ENCODE measurements at places on chromosomes 3 and 15.
A peak's percentile ranks its signal among the peaks of the same experiment; 100 is the strongest.

GRCh38 chr3:113285226-113285625 is 73.9 kb downstream of the BOC start:
- no peak for DNase-seq

- no peak for DNase-seq
These were observed 463.2 kb downstream of the OCA2 start for GRCh38 chr15:27635916-27636315.

DNA sequence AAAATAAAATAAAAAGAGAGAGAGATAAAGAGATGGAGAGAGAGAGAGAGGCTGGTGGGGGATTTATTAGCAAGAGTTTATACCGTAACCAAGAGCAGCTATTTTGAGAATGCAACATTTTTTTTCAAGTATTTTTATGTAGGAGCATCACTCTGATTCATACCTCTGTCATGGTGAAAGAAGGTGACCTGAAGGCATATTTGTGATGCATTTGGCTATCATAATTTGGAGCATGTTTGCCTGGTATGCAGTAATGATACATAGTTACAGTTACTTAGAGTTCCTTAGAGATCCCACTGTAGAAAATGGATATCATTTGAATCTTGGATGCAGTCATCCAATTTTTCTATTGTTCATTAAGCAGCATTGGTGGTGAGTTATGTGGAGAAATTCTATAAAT is 1472.4 kb downstream of the SI start:
- no peak for DNase-seq

DNA sequence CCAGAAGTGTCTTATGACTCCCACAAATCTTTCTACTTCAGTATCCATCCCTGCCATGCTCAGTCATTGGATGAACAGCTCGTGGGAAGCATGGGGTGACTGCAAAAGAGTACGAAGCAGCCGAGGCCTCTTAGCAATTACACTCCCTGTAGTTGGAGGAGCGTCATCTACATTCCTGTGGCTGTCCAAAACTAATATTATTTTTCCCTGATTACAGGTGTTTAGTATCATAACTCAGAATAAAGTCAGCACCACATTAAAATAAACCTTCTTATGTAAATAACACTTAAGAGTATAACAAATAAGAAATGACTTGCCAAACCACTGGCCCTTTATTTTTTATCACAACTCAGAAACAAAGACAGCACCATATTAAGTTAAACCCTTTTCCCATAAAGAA is 141.5 kb downstream of the PLOD2 start:
- no peak for DNase-seq

- no peak for DNase-seq
These were observed 7.0 kb downstream of the BHLHE40 start for GRCh38 chr3:4986175-4986781.

- DNase-seq, result no peak
These were observed 7.9 kb downstream of the RPL32 start for GRCh38 chr3:12833222-12834161.

GRCh38 chr15:98292442-98293240 is 332.1 kb downstream of the ARRDC4 start:
- peak; percentile 12 for DNase-seq

DNA sequence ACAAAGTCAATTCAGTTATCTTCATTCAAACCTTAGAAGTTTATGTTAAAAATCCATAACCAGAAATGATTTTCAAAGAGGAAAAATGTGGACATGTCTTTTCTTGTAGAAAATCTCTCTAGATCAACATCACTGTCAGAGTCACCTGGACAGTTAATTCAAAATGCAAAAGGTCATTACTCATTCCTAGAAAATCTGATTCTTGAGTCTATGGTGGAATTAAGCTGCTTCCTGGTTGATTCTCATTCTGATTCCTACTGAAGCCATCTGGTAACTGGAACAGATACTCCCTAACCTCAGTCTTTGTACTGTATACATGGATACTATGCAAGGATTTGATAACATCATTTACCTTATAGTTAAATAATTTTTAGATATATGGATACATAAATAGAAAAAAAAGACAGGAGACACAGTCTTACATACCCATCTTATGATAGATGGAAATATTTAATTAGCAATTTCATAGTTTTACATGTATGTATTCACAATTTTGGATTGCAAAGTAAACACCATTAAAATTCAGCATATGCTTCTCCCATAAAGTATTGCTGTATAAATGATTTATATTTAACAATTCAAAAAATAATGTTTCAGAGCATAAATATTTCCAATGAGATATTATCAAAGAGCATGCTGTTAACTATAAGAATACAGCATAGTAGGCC is 693.2 kb upstream of the CCDC54 start:
- no peak for DNase-seq

DNA sequence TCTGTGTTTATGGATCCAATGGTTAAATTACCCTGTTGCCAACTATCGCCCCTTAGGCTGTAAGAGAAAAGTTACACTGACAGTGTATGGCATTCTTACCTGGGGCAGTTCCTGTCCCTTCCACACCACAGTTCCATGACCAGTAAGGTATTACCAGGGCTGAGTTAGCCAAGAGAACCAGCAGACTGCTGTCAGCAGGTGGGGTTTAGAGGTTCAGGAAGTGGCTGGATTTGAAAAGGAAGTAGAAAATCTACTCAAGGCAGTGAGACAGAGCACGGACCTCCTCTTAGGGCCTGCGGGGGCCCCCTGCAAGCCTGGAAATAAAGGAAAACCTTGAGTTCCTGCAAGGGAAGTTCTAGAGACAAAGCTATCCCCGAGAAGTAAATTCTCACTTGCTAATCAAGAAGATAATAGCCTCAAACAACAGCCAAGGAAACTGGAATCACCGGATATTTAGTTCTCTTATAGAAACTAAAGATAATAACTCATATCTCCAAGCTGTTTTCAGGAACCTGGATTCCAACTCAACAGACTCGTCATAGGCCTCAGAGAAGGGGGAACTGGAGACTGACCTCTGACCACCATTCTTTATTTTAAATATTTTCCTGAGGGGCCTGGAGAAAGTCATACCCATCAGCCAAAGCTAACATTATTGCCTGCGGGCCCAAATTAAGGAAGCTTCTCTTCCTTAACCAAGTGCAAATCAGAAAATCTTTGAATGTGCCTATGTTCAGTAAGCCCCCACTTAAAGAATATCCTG is 161.7 kb downstream of the ANXA2 start:
- no peak for DNase-seq

DNA sequence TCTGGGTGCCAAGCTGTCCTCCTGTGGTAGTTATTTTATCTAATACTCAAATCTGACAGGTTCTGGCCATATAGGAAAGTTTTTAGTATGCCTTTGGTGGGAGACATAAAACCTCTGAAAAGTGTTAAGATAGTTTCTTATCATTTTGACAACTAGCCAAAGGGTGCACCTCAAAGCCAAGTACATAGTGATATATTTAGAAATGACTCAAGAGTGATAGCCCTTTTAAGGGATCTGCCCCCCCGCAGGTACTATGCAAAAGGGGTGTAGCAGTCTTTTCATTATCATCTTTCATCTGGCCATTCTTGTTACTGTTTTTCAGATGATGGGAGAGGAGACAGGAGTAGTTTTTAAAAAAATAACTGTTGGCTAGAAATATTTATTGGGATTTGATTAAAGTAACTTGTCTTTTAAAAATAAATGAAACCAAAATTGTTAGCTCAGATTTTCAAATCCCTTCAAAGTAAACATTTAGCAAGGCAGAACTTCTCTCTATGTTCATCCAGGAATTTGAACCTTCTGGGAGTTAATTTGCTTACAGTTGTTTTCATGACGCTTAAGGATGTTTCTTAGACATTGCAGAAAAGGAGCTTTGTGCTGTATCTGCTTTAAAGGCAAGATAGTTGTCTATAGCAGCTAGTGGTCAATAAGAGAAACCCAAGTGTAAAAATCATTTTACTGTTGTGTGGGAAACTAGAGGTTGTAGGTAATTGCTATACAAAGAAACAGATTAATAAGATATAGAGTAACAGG is 5.1 kb downstream of the PHLDB2 start:
- DNase-seq, result no peak

DNA sequence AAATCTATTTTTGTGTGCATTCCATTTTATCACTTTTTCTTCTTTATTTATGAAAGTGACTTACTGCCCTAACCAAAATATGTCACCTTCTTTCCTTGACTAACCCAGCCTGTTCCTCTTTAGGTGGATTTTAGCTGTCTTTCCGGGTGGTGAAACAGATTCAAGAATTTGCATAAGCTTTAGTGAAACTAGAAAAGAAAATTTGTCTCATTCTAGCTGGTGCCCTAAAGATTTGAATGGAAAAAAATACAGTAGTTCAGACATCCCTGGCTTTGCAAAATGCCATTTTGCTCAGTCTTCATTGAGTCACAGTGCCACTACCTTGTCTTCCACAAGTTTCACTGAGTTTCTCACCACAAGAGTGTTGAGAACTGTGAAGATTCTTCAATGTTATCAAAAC is 28.2 kb upstream of the CCDC50 start:
- no peak for DNase-seq

- no peak for DNase-seq
These were observed 489.6 kb upstream of the RASGRP1 start for GRCh38 chr15:39054128-39054732.

DNA sequence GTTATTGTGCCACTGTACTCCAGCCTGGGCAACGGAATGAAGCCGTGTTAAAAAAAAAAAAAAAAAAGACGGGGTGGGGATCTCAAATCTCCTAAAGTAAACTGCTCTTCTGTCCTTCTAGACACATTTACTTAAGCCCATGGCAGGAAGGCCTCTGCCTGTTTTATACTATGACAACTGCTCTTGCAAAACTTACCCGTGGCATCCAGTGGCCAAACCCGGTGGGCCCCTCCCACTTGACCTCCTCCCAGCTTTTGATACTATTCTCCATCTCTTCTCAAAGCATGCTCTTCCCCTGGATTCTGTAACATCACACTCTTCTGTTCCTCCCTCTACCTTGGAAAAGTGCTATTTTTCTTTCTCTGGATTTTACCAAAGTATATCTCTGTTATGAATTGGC is 112.2 kb downstream of the RFTN1 start:
- DNase-seq, result no peak

- no peak for DNase-seq
These were observed 62.9 kb upstream of the VGLL4 start for GRCh38 chr3:11706604-11707003.

GRCh38 chr15:80744826-80745225 is 34.3 kb upstream of the CEMIP start:
- DNase-seq, result no peak

GRCh38 chr15:71312194-71312708 is 197.0 kb downstream of the THSD4 start:
- DNase-seq, result no peak

- DNase-seq, result no peak
These were observed 508 bp downstream of the GORASP1 start for GRCh38 chr3:39106851-39107387.

DNA sequence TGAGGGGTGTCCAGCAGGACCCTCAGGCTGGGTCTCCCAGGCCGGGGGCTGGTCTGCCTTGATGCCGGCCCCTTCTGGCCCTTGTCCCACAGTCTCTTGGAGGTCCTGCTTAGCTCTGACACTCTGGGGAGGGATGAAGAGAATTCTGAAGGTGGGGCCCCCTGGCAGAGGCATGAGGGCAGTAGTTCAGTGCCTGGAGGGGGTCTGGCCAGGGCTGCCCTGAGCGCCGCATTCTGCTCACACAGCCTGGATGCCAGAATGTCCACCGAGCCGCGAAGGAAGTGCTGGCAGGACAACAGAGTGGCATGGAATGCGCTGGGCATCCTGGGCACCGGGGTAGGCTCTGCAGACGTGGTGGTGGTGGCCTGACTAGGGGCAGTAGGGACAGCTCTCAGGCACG is 55.5 kb downstream of the SMAD6 start:
- no peak for DNase-seq

- DNase-seq, result no peak
These were observed 113.4 kb upstream of the CBLB start for GRCh38 chr3:105982207-105982606.

GRCh38 chr3:56917361-56918110 is 115.8 kb upstream of the ARHGEF3 start:
- DNase-seq, result no peak

DNA sequence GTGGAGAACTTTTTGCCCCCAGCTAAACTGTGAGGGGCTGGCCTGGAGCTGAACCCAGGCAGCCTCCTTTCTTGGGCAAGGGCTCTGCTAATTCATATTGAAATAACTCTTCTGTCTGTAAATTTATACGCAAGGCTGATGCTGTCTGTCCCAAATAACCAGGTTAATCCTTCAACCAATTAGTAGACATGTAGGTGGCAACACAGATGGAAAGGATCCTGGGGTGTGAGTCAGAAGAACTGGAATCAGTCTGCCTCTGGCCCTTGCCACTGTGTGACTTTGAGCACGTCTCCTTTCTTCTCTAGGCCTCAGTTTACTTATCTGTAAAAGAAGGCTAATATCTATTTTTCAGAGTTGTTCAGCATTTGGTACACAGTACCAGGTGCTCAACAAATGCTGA is 48.3 kb upstream of the IREB2 start:
- no peak for DNase-seq

- no peak for DNase-seq
These were observed 1.6 kb downstream of the LINGO1 start for GRCh38 chr15:77630956-77631744.

GRCh38 chr3:189702066-189702646 is 71.0 kb downstream of the TP63 start:
- no peak for DNase-seq

GRCh38 chr3:51378726-51379125 is 6.4 kb upstream of the MANF start:
- DNase-seq, result no peak

- DNase-seq, result no peak
These were observed 11.2 kb upstream of the CXCR6 start for GRCh38 chr3:45932112-45932511.

DNA sequence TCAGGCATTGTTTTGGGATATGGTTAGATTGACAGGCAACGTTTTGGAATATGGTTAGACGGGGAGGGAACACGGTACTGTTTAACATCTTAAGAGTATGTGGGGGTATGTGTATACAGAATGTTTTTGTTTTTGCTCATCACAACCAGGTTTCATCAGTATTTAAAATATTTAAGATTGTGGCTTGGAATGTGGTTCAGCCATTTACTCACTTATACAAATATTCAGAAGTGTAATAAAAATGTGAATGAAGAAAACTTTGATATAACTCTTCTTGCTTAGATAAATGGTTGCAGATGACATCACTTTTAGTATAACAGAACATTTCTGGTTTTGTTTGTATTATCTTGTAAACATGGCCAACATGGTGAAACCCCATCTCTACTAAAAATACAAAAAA is 3.9 kb upstream of the PAK2 start:
- no peak for DNase-seq

DNA sequence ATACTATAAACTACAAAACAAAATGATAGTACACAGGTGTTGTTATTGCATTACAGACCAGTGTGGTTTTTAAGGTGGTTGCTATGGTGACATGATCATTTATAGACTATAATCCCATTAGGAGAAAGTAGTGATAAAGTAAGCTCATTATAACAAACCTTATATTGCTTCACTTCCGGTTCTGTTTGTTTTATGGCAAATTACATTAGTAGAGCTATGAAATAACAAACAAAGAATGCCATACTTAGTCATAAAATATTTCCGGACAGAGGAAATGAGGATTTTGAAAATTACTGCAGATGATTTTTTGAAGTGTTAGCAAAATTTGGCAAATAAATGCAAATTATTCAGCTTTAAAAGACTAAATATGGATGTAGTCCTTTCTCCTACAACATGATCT is 640.4 kb upstream of the ARPP21 start:
- DNase-seq, result no peak

Data from activated T-cell treated with anti-CD3 and anti-CD28 coated beads for 24 hours (primary cell).